ENCODE measurements at places on chromosomes 11 and 22. TPM values are rescaled to one million over a fixed set of nuclear protein-coding genes. Genes with fewer than 3 reads are reported as not detected.
A peak's percentile ranks its signal among the peaks of the same experiment; 100 is the strongest.

Gene CSF2RB
- not detected for total RNA-seq

Gene NXPE2
- not detected for total RNA-seq

Gene RAG1
- total RNA-seq = 0.39 TPM

Gene KBTBD4
- 30.8 TPM for total RNA-seq

Gene C22orf31
- not detected for total RNA-seq

Gene MOGAT2
- total RNA-seq = not detected

Gene ALX4
- 2.9 TPM for total RNA-seq

Gene SCUBE1
- 0.04 TPM for total RNA-seq

Gene B4GALNT4
- 6.5 TPM for total RNA-seq

Gene CD3D
- total RNA-seq = not detected

Gene FAM227A
- total RNA-seq = 0.23 TPM

Gene C11orf86
- not detected for total RNA-seq

- no peak for DNase-seq
Observed at GRCh38 chr22:36208162-36208765, 6.7 kb upstream of the APOL4 start.

DNA sequence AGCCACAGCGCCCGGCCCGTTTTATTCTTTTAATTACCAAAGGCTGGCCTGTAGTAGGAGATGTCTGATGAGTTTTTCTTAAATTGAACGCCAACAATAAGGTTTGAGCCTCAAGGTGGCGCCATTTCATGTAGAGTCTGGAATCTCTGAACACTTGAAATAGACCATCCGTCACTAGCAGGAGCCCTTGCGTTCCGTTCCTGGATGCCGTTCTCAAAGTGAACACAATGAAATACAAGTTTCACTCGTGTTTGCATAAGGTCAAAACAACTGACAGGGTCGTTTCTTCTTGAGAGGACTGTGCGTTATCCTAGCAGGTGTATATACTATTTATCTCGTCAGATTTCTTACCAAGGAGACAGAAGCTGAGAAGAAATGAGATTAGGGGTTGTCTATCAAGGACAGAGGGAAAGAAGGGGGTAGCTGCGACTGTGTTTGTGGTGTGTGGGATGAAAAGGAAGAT, 18.7 kb upstream of the SCGB1D1 start:
- peak; percentile 79 for DNase-seq

DNA sequence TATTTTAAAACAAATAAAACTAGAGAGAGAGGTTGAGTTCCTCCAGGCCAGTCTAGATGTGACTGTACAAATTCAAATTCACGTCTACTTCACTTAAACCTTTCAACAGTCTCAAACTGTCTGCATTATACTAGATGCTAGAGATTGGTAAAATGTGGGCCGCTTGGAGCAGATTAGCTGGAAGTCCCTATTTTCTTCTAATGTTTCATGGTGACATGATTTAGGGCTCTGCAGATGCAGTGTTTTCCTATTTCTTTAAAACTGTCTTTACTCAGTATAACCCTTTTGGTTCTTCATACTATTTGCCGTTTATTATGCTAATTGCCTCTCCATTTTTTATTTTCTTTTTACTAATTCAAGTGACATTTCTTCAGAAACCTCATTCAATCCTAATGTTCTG, 20.4 kb downstream of the OR51E1 start:
- no peak for DNase-seq

GRCh38 chr11:26767060-26767459, 45.2 kb upstream of the SLC5A12 start:
- DNase-seq = no peak

- peak; percentile 52 for DNase-seq
Observed at GRCh38 chr11:81237139-81237538, 1496.5 kb downstream of the FAM181B start.

DNA sequence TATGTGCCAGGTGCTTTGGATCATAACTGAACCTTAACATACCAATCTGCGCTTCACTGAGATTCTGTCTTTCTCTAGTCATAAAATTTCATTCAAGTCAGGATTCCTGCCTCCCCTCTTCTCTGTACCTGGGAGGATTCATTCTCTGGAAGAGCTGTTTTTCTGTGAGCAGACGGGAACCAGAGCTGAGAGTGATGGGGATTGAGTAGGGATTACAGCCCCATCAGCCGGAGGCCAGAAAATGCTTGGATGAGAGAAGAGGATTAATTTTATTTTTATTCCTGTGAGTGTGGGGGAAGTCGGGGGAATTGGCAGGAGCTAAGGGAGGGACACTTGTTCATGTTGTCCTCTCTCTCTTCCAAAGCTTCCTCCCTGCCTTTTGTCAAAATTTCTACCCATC, 4.7 kb downstream of the STX3 start:
- no peak for DNase-seq

- DNase-seq = no peak
Observed at GRCh38 chr11:12762696-12763324, 88.6 kb downstream of the TEAD1 start.

All from H4 (cell line).